Dermis microvascular lymphatic vessel endothelial cell (primary cell): ENCODE measurements at places on chromosomes 7 and 10.

DNA sequence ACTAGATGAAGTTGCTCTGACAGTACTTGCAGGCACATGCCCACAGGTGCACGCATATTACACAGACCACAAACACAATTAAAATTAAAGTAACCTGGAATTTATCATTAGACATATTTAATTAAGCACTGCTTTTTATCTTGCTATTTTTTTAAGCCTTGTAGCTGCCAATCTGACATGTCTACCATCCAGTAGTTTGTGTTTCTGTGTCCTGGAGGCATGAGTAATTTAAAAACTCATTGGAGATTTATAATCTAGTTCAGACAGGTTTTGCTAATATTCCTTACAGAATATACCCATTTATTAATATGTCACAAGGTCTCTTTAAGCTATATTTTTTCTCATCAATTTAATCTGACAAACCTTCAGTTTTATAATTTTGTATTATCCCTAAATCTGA, 445.0 kb upstream of the KLF6 start:
- DNase-seq = no peak

DNA sequence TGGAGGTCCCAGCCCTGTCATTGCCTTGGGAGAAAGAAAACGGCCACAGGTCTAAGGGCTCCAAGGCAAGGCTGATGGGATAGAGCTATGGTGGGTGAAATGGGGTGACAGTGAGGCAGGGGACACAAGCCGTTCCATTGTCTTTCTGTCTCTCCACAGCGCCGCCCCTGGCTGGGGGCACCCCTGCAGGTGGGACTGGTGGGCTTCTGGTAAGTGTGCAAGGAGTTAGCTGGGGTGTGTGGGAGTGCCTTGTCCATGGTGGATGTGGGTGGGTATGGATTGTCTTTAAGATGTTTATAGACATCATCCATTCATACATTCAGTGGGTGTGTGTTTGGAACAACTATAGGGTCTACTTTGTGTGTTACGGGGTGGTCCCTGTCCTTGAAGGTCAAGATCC, 7.5 kb downstream of the SFXN3 start:
- no peak for DNase-seq

GRCh38 chr10:102679596-102679995, 34.6 kb downstream of the ARL3 start:
- no peak for DNase-seq

DNA sequence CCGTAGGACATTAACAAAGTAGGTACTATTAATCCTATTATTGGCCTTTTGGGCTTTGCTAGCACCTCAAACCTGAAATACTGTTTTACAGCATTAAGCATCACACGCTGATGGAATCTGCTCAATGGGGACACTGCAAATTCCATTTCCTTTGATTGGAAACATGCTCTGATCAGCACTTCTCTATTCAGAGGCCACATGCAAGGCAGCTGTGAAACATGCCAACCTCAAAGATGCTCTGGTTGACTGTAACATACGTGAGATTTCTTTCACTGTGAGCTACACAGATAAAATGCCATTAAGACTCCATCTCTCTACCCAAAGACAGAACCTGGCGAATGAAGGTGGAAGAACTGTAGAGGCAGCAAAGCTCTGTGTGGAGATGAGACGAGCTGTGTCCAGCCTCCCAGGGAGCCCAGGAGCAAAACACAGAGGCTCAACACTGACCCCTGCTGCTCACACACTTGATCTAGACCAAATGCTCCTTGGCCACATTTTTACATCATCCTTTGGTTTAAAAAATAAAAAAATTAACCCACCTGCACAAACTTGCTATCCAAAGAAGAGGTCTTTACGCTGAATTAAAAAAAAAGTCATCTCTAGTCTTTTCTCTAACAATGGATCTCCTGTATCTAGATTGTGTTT, 8.0 kb downstream of the RSU1 start:
- peak; percentile 54 for DNase-seq

- DNase-seq = peak; percentile 40
Observed at GRCh38 chr7:128124786-128125185, 93.5 kb upstream of the LRRC4 start.

DNA sequence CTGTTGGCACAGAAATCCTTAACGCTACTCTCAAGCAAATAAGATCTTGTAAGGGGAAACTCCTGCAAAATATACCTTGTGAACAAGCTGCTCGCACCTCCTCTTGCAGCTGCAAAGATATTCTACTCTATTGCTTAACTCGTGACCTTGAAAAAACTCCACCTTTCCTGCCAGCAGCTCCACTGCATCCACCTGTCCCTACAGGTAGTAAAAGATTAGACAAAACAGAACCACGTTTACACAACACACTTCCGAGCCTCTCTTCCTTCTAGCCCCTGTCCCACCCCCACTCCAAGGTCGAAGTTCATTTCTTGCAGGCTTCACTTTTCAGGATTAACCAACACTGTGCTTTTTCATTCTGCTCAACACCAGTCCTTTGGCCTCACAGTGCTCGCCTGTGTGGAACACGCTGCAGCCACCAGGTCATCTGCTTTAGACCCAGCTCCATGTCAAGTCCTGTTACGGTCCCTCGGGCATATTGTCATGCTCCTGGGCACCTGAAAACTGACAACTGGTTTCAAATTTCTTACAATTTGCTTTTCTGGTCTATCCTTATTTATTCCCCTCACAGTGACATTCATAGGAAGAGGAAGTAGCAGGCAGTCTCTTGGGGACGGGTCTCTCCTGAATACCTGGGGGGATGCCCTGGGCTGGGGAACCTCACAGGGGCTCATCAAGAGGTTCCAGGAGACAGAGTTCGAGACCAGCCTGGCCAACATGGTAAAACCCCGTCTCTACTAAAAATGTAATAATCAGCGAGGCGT, 165.8 kb upstream of the KLF14 start:
- no peak for DNase-seq
